ENCODE measurements at places on chromosomes 2 and 18.

GRCh38 chr18:34676816-34677574 lies 33.1 kb upstream of the DTNA start:
- no peak for DNase-seq

GRCh38 chr18:23136326-23137096 lies 1.2 kb downstream of the CABLES1 start:
- no peak for DNase-seq

GRCh38 chr2:3076848-3077642 lies 300.6 kb downstream of the EIPR1 start:
- no peak for DNase-seq

GRCh38 chr2:192004188-192004963 lies 157.5 kb upstream of the CAVIN2 start:
- DNase-seq = no peak

- DNase-seq = no peak
Measured at GRCh38 chr2:20035955-20036666, 15.3 kb downstream of the LAPTM4A start.

DNA sequence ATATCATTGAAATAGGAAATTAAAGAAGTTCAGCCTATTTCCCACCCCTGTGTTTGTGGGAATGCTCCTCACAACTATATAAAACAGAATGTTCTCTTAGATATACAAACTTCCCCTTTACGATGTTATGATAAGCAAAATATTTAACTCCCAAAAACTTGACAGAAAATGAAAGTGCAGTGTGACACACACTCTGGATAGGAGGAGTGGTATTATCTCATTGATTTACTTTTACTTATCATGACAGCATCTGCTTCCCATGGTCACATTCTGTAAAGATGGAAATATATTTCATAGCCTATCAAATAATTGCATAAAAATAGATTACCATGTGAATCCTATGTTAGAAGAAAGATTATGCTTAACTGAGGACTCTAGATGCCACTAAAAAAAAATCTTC lies 96.6 kb upstream of the STK17B start:
- DNase-seq = no peak
